ENCODE measurements at places on chromosomes 5 and 9.

DNA sequence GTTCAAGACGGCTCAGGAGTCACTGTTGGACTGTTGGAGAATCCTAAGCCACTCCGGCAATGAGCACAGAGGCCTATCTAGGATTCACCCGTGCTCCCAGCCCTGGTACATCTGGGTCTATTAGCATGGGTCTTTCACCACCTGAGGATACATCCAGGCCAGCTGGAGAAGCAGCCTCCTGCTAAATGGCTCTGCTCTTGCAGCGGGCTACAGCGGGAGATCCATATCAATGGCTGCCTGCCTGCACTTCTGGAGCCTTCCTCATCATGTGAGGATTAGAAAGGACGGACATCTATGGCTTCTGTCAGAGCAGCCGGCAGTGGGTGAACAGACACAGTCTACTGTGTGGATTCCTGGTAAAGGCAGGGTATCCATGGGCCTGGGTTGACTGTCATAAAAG is 357.4 kb downstream of the MLLT3 start:
- no peak for DNase-seq

DNA sequence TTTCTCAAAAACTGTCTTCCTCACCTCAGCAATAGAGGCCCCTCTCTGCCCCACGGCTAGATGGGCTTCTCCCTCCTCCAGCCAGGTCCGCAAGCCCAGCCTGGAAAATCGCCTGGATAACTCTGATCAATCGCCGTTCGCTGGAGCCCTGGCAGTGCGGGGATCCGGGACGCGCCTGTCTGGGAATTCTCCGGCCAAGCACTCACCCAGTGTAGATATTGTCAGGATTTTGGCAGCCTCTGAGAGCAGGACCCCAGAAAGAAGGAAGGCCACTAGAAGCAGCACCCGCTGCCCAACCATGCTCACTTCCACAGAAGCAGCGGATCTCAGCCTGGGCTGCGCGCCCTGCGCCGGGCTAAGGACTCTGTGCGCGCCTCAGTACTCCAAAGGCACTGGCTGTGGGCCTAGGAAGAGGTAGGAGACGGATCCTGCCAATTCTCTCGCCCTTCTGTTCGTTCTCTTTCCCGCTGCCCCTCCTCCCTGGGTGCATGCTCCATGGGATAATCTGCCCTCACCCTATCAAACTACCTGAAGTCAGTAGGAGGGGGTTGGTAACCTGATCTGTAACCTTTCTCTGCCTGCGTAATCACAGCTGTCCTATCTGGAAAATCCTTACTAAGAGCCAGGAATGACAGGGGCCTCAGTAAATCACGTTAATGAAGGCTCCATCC is at the start of gene UGT3A1:
Gene UGT3A1, minus strand, starts transcription at position 450 of the 671 bp plus-strand sequence. Its CDS starts 150 bp downstream, at position 300.
- peak; percentile 6 for DNase-seq

- DNase-seq, result no peak
Measured at GRCh38 chr9:85213650-85214607, 527.8 kb downstream of the AGTPBP1 start.

- DNase-seq, result no peak
Measured at GRCh38 chr5:130652176-130652575, 512.9 kb downstream of the HINT1 start.

GRCh38 chr5:60101573-60101972 is 208.0 kb upstream of the PDE4D start:
- DNase-seq, result no peak

- DNase-seq, result no peak
Measured at GRCh38 chr9:109990541-109990940, 210.5 kb downstream of the PALM2AKAP2 start.

- peak; percentile 46 for DNase-seq
Measured at GRCh38 chr5:110865400-110866094, 126.7 kb downstream of the SLC25A46 start.

DNA sequence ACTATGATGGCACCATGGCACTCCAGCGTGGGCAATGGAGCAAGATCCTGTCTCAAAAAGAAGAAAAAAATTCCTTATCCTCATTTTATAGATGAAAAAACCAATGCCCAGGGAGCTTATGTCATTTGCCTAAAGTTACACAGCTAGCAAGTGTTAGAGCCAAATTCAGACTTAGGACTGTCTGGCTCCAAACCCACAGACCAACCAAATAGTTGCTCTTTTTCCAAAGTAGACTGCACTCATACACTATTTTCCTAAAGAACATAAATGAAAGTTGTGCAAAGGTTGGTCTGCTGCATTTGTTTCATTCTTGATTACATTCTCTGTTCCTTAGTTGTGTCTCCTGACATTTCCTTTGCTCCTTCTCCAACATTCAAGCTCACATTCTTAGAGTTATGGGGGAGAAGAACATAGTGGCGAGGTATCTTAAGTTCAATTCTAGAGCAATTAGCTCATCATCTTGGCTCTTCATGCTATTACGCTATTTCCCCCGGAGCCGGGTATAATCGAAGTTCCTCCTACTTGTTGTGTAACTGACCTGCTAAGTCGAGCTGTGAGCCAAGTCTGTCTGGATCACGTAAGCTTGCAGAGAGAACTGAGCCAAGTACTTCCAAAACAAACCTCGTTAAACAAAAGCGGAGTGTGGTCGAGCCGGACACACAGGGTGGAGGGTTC is 138.3 kb downstream of the RFK start:
- DNase-seq, result no peak

All from HuH-7 (cell line).